Cortex of kidney (tissue), 1 donor: ENCODE measurements at places on chromosomes 16 and 17.

GRCh38 chr17:28334171-28334570 lies 1.1 kb downstream of the IFT20 start:
- no peak for DNase-seq

DNA sequence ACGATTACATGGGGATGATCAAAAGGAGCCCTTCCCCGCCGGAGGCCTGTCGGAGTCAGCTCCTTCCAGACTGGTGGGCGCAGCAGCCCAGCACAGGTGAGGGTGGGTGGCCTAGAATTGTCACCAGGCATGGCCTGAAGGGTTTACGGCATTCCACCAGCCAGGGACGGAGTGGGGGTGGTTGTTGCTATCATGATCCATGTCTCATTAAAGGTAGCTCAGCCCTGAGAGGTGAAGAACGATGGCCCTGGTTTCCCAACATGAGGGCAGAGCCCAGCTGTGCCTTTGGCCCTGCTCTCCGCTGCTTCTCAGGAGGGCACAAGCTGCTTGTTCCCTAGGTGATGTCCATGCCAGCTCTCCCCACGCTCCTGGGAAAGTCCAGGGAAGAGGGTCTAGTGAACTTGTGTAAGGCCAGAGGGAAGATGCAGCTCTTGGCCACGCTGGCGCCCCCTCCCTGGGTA lies 14.2 kb downstream of the IRF8 start:
- DNase-seq: no peak

DNA sequence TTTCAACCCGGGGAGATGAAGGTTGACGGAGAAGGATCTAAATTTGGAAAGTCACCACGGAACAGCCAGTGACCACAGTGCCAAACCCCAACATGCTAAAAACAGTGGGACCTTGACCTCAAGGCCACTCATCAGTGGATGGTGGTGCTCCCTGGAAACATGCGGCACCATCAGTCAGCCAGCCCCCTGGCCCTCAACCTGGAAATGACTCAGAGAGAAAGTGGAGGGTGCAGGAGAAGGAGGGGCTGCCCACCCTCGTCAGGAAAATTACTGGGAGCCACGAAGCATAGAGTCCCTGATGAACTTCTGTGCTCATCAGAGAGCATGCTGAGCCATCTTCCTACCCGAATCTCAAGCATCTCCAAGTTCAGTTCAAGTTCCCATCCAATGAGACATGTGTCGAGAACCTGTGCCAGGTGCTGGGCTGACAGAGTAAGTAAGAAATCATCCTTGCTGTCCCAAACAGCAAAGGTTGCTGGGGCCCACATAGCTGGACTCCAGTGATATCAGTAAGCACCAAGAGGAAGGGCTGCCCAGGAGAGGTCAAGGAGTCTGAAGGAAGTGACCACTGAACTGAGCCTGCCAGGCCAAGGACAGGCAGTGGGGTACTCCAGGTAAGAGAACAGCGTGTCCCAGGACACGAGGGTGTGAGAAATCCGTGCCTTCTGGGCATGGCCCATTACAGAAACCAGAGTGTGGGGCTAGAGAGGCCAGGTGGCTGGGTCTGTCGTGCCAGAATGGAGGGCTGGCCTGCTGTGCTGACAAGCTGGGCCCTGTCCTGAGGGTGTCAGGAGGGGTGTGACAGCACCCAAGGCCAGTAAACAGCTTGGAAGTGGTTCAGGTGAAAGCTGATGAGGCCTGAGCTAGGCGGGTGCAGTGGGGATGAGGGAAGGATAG lies 5.2 kb downstream of the PECAM1 start:
- DNase-seq: no peak

DNA sequence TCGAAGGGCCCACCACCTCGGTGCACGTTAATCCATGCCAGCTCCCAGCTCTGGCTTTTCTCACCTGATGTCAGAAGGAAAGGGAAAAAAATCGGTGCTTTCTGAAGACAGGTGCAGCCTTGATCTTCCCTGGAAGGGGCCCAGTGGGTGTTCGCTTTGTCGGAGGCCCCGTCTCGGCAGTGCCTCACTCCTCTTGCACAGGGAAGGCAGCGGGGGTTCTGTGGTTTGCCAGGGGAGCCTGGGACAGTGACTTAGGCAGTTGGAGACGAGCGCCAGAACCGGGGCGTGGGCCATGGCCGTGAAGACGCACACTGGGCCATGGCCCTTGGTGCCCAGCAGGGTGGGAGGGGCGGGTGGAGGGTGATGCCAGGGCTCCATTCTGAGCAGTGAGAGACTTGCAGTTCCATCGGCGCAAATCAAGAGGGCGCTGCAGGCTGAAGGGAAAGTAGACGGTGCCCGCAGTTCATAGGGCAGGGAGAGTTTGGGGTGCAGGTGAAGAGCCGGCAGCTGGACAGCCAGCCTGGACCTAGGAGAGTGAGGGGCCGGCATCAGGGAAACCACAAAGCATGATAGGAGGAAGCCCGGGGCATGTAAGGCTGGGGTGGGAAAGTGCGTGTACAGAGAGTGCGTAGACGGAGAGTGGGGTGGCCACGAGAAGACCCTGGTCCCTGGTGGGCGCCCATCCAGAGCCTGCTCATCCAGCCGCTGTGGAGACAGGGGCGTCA lies 101.3 kb upstream of the CHMP6 start:
- no peak for DNase-seq

GRCh38 chr16:660459-661183 lies 7.3 kb upstream of the RHOT2 start:
- no peak for DNase-seq

- no peak for DNase-seq
Observed at GRCh38 chr17:72726936-72727335, 365.6 kb downstream of the SLC39A11 start.

- DNase-seq: no peak
Observed at GRCh38 chr16:20910781-20911321, 10.3 kb downstream of the LYRM1 start.

- no peak for DNase-seq
Observed at GRCh38 chr16:89072548-89073130, 21.0 kb upstream of the ACSF3 start.

- DNase-seq: no peak
Observed at GRCh38 chr17:79883202-79883601, 44.0 kb upstream of the CBX4 start.

GRCh38 chr17:6910987-6911603 lies 79.6 kb upstream of the TEKT1 start:
- no peak for DNase-seq

DNA sequence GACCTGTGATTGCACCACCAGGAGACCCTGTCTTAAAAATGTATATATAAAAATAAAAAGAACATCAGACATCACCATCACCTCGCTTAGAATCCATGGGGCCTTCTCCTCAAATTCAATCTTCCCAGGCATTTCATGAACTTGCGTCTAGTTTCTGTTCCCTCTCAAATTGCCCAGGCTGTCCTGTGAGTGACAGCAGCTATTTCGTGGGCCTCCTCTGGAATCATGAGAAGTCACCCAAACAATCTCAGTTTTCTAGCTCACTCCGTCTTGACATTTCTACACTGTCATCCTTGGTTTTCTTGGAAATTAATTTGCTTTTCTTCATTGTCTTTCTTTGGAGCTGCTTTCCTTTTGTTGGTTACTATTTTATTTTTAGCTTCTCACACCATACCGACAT lies 7.3 kb downstream of the SLC52A1 start:
- DNase-seq: no peak

DNA sequence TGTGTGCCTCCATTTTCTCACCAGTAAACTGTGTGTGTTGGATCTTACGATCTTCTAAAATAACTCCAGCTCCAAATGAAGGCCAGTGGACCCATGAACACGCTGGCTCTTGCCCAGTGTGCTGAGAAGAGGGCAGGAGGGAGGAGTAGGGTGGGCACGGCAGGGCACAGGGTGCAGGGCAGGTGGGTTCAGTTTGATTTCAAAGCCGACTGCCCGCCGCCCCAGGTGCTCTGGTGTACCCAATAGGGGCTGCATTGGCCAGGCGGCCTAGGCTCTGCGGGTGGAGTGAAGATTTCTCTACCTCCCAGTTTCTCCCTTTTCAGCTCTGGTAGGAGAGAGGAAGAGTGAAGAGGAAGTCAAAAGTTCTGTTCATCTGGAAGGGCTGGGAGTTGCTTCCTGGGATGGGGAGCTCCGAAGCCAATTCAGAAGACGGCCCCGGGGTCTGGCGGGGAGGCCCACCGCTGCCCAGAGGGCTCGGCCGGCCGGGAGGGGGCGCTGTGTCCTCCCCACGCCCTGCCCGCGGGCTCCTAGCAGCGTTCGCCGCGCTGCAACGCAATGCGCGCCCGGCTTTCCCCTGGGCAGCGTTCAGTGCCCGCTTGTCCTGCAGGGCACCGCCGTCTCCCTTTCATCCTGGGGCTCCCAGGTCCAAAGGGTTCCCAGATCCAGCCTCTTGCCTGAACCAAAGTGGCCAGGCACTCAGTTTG lies 1.1 kb upstream of the CRHR1 start:
- DNase-seq: no peak

- DNase-seq: no peak
Observed at GRCh38 chr17:28379814-28380801, 8.6 kb downstream of the SARM1 start.

DNA sequence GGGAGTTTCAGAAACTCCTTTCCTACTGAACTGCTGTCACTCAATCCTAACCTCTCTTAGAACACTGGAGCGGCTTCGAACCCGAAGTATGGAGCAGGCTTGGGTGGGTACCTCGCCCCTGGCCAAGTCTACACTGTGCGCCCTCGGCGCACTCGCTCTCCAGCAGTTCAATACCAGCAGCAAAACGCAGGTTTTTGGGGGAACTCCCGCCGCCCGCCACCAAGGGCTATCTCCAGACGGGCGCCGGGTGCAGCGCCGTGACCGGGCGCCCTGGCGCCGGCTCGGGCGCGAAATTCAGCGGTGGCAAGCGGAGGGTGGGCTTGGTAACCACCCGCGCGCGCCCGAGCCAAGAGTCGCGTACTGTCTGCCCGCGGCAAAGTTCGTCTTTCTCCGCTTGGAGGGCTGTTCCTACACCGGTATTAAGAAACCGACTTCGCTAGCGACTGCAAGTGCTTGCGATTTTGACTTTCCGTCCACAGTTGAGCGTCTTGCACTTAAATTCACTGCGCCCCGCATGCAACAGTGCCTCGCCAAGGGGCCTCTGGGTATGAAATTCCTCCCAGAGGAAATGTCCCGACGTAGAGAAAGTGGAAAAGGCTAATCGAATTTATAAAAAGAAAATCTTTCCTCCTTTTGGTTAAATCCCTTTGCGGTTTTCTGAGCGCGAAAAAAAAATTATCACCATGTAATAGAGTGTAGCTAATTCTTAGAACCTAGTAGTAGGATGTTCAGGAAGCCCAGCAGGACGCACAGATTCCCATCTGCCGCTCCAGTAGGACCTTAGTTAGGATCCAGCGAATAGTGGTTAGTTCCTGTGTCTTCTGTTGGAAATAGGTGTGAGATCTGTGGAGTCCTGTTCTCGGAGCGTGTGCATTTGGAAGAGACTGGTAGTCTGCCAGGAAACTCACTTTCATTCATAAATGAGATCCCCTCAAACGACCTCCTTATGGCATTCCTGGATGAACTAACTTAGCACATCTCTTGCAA lies 5.0 kb upstream of the SALL1 start:
- no peak for DNase-seq

- no peak for DNase-seq
Observed at GRCh38 chr16:57509231-57509923, 23.1 kb upstream of the DOK4 start.

DNA sequence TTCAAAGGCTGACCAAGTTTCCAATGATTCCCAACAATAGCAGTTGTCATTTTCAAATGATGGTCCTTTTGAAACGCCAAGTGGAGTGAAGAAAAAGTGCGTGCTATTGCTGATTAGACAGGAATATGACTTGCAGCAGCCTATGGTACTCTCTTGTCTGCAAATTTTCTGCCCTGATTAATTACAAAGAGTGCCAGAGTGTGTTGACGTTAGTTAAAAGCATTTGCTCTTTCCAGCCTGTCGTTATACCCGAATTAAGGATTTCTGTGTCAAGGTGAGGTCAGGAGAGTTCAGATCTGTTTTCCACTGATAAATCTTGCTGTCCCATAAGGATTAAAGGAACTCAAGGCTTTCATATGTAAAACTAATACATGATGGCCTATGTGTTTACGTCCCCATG lies 75.0 kb upstream of the ADAMTS18 start:
- no peak for DNase-seq

- no peak for DNase-seq
Observed at GRCh38 chr17:917941-918740, 61.4 kb downstream of the NXN start.

GRCh38 chr17:13321951-13322701 lies 279.6 kb downstream of the HS3ST3A1 start:
- no peak for DNase-seq

DNA sequence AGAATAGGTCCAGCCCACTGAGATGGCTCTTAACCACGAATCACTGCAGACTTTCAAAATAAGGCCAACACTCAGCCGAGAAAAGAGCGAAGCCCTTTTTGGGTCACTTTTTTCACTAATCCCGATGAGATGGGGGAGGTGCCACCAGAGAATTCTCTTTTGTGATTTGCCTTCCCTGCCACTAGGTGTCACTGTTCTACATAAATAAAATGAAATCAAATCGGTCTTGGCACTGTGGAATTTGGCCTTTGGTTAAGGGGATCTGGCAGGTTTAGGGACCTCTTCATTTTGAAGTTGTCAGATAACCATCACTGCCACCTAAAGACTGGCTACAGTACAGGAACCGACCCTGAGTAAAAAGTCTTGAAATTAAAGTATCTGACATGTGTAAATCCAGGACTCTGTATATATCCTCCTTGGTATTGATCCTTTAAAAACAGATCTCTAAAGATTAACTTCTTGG lies 147.0 kb downstream of the HS3ST4 start:
- no peak for DNase-seq

- no peak for DNase-seq
Observed at GRCh38 chr17:82321947-82322466, 4.6 kb upstream of the CD7 start.

GRCh38 chr17:9072696-9073339 lies 51.5 kb downstream of the NTN1 start:
- no peak for DNase-seq

DNA sequence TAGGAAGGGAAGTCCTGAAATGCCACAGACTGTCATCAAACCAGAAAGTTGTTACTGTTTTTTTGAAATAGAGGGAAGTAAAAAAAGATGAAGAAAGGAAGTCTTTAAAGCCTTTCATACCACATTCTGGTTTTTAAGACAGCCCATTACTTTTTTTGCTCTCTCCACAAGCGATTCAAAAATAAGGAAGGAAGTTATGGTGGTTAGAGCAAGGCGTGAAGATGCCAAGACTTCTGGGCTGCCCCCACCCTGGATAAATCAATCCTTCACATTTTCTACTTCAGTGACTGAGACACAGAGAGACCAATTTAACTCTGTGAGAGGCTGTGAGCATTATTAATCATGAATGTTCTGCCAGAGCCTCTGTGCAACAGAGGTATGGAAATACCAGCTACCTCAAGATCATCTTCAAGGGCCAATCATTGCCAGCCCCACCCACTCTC lies 82.3 kb upstream of the BCAR1 start:
- no peak for DNase-seq

DNA sequence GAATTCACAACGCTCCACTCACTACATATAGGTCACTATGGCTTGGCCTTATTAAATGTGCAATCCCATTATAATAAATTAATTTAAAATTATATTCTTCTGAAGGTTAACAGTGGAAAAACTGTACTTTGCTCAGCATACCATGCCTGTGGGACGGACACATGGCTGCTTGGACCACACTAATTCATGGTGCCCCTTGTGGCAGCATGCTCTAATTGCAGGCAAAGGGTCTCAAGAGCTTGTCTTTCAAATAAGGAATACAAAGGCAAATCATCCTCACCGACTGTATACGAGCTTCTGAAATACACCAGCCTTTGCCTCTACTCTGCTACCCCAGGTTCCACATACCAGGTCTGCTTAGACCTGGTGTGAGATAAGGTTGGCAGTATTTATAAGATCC lies 11.7 kb downstream of the SMPD3 start:
- DNase-seq: no peak
